CD4-positive, alpha-beta T cell treated with Interleukin-6 for 4 hours (primary cell): ENCODE measurements at places on chromosomes 16 and 17.

GRCh38 chr17:76642994-76643393, 563 bp downstream of the ST6GALNAC1 start:
- DNase-seq: peak; percentile 15

DNA sequence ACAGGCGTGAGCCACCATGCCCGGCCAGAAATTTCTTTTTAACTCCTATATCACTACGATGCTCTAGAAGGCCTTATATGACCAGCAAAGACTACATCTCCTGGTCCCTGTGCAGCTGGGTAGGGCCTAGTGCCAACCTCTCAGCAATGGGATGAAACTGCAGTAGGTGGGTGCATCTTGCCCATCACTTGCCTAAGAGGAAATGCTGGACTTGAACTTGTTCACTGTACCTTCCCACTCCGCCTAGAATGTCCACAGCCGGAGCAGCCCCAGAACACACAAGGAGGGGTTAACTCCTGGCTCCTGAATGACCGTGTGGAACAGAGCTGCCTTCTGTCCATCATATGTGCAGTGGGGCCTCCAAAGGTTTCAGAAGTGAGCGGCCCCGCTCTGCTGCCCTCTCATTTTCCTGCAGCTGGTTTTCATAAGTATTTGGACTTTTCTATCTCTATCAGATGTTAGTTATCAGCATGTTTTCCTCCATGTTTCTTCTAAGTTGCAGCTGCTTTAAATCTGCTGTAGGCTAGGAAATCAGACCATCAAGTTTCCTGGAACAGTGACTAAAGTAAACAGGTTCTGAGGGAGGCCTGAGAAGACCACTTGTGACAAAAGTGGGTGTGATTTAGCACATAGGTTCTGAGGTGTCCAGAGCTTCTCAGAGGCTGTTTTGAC, 52.5 kb downstream of the WSB1 start:
- no peak for DNase-seq

- DNase-seq: no peak
Observed at GRCh38 chr17:78717431-78717980, 64.6 kb downstream of the CYTH1 start.

DNA sequence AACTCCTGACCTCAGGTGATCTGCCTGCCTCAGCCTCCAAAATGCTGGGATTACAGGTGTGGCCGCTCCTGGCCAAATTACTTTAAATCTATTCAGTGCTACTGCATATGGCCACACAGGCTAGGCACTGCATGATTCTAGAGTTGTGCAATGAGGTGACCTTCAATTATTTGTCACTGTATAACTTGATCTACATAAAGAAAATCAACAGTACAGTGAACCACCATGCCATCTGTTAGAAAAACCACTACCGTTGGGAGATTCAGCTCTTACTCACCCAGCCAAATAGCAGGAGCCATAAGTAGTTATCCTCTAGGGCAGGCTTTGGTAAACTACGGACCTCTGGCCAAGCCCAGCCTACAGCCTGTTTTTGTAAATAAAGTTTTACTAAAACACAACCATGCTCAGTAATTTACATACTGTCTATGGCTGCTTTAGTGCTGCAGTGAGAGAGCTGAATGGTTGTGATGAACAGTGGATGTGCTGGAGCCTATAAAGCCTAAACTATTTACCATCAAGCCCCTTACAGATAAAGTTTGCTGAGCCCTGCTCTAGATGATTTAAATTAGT, 40.7 kb upstream of the TANC2 start:
- no peak for DNase-seq

GRCh38 chr16:17481736-17482135, 11.0 kb upstream of the XYLT1 start:
- no peak for DNase-seq
